NCI-H1105 (cell line): ENCODE measurements at places on chromosomes 1 and 21.
A peak's percentile ranks its signal among the peaks of the same experiment; 100 is the strongest.

DNA sequence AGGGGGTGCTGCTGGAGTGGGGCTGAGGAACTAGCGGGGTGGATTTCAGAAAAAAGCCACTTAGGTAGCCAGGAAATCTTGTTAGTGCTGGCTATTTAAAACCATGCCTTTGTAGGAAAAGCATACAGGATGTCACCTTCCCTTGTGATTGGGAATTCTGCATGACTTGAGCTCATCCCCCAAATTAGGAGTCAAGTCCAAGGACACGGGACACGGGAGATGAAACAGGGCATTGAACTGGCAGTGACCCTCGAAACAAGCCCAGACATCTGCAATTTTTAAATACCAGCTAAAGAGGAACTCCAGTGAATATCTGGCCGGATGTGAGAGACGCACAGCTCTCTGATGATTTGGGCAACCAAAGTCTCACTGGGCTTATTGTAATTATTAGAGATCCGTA lies 32.8 kb downstream of the C2CD2 start:
- no peak for DNase-seq

- peak; percentile 36 for DNase-seq
These were observed 106.7 kb upstream of the C21orf91 start for GRCh38 chr21:17925899-17926298.

DNA sequence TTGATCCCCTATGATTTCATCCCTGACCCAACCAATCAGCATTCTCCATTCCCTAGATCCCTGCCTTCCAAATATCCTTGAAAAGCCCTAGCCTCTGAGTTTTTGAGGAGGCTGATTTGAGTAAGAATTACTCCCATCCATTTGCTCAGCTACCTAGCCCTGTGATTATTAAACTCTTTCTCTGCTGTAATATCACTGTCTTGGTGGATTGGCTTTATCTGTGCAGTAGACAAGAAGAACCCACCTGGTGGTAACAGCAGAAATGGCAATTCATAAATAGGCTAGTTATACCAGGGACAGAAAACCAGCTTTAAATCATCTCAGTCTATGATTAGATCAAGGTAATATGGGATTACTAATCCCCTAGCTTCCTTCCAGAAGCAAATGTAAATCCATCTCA lies 13.0 kb downstream of the IL20 start:
- no peak for DNase-seq

DNA sequence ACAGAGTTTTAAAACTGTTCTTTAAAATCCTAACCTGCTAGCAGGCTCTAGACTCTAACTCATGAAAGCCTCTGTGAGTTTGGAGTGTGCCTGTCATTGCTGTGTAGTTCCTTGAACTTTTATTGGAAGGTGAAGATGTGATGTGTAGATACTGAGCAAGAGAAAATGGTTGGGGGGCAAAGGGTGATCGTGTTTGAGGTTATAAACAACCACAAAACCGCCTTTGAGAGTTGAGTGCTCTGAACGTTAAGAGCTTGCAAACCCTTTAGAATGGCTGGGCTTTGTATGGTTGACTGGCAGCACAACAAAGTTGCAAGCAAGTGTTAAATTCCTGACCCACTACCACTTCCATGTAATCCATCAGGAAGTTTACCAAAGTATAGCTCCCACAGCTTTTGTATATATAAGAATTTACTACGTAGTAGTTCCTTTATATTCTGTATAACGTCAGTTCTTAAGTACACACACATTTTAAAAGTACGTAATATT lies 19.6 kb downstream of the BACE2 start:
- no peak for DNase-seq

- DNase-seq = no peak
These were observed 2.8 kb upstream of the PHC2 start for GRCh38 chr1:33433509-33434362.
